ENCODE measurements at places on chromosomes 13 and 19. TPM values are rescaled to one million over a fixed set of nuclear protein-coding genes. Genes with fewer than 3 reads are reported as not detected.

GAPDHS gene
- not detected for total RNA-seq

PRR20A gene
- total RNA-seq, result not detected

CLEC4M gene
- not detected for total RNA-seq

LGALS7B gene
- 1.0 TPM for total RNA-seq

LILRA6 gene
- not detected for total RNA-seq

ZNF415 gene
- total RNA-seq, result 13.7 TPM

ZNF480 gene
- 4.6 TPM for total RNA-seq

NTN5 gene
- not detected for total RNA-seq

PLIN4 gene
- 0.14 TPM for total RNA-seq

FFAR2 gene
- not detected for total RNA-seq

ZNF665 gene
- 5.7 TPM for total RNA-seq

SWSAP1 gene
- 0.43 TPM for total RNA-seq

CEACAM19 gene
- total RNA-seq, result 2.0 TPM

POMP gene
- total RNA-seq, result 86.1 TPM

PRTN3 gene
- total RNA-seq, result not detected

KLK3 gene
- not detected for total RNA-seq
